ENCODE measurements at places on chromosomes 3 and 15.

- DNase-seq = no peak
These were observed 19.4 kb upstream of the ADAMTS7 start for GRCh38 chr15:78830514-78831228.

GRCh38 chr15:29101491-29101890, 168.1 kb downstream of the NSMCE3 start:
- no peak for DNase-seq

GRCh38 chr3:111218615-111219014, 147.0 kb downstream of the NECTIN3 start:
- DNase-seq = no peak

GRCh38 chr15:44727485-44728231, 8.7 kb upstream of the TRIM69 start:
- DNase-seq = no peak

- DNase-seq = no peak
These were observed 26.4 kb upstream of the CORO2B start for GRCh38 chr15:68552344-68552743.

DNA sequence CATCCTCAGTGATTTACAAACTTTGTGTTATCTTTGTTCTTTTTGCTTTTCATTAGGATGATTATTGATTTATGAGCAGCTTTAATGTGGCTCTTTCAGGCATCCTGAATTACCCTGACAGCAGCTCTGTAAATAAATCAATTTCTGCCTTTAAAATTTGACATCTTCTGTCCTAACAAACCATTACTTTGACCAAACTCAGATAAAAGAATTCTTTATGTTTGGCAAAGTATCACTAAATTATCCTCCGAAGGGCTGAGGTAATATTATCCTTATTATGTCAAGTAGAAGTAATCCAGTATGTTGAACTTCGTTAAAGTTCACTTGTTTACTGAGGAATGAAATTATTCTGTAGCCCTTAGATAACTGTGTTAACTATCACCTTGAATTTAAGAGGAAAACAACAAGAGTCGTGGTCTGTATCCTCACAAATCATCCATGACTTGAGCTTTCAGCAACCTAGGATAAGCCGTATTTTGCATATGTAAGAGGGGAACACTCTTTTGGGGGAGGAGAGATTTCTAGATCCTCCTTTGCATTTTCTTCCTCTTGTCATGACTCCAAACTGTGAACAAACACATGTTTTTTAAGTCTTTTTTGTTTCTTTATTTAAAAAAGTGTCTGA, 173.2 kb upstream of the STAC start:
- no peak for DNase-seq
